ENCODE measurements at places on chromosomes 1 and 21. TPM values are rescaled to one million over a fixed set of nuclear protein-coding genes. Genes with fewer than 3 reads are reported as not detected.
A peak's percentile ranks its signal among the peaks of the same experiment; 100 is the strongest.

- DNase-seq: no peak
Observed at GRCh38 chr1:17601643-17602382, 62.3 kb downstream of the ARHGEF10L start.

- peak; percentile 25 for DNase-seq
Observed at GRCh38 chr1:23591460-23592208, 32.3 kb upstream of the ID3 start.

GRCh38 chr1:221139991-221140390, 260.7 kb downstream of the HLX start:
- DNase-seq: no peak

DNA sequence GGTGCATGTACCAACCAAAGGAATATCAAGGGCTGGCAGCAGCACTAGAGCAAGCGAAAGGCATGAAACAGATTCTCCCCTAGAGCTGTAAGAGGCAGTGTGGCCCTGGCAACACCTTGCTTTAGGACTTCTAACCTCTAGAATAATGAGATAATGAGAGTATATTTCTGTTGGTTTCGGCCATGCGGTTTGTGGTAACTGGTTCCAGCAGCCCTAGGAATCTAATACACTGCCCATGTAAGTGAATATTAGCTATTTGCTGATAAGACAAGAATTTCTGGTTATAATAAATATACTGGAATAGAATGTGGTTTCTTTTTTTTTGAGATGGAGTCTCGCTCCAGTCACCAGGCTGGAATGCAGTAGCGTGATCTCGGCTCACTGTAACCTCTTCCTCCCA, 199.4 kb downstream of the GABPA start:
- no peak for DNase-seq

DNA sequence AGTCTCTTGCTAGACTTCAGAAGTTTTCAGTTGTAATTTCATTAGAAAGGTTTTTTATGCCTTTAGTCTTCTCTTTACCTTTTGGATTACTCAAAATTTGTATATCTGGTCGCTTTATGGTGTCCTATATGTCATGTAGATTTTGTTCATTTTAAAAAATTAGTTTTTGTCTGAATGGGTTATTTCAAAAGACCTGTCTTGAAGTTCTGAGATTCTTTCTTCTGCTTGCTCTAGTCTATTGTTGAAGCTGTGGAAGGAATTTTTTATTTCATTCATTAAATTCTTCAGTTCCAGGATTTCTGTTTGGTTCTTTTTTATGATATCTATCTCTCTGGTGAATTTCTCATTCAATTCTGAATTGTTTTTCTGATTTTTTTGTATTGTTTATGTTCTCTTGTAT, 46.5 kb upstream of the GCLM start:
- DNase-seq: no peak

DNA sequence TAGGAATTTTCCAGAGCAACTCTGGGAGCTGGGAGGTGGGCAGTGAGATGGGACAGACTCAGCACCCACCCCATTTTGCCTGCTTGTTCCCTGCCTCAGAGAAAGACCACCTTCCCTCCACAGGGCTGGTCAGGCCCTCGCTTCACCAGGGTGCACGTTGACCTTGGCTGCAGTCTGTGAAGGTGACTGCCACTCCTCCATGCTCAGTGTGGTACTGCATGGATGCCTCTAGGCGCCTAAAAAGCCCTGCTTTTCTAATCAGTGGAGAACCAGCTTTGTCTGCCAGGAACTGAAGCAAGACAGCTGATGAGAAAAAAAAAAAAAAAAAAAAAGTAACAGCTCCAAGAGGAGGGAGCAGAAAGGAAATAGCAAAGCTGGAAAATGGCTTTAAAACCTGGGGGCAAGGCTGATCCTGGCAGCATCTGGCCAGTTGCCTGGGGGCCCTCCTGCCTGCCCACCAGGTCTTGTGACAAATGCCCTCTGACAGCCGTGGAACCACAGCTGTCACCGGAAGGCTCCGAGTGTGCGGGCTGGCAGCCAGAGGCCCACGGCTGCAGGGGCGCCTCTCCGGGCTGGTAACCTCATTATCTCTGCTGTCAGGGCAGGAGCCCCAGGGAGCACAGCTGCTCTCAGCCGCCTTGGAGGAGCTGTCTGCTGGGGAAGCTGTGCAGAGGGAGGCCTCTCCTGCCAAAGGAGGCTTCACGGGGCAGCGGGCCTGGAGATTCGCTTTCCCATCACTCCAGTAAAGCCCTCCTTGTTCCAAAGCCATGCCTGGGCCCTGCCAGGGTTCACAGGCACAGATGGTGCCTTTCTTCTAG, 13.7 kb downstream of the KIAA1614 start:
- peak; percentile 75 for DNase-seq

Gene UBE2U
- 3.6 TPM for total RNA-seq

Gene FOXD2
- total RNA-seq: 0.14 TPM

Gene USH2A
- total RNA-seq: 4.9 TPM
